ENCODE measurements at places on chromosomes 11 and 22. TPM values are rescaled to one million over a fixed set of nuclear protein-coding genes. Genes with fewer than 3 reads are reported as not detected.

- H3K27me3 ChIP-seq = no peaks in the 10 kb centered on the region
- no peak for DNase-seq
- no peak overlapping the region for H3K4me3 ChIP-seq
- no peaks in the 10 kb centered on the region for H3K36me3 ChIP-seq
- H3K27ac ChIP-seq = no peak overlapping the region
Measured at GRCh38 chr11:26842478-26843282, 120.8 kb upstream of the SLC5A12 start.

DNA sequence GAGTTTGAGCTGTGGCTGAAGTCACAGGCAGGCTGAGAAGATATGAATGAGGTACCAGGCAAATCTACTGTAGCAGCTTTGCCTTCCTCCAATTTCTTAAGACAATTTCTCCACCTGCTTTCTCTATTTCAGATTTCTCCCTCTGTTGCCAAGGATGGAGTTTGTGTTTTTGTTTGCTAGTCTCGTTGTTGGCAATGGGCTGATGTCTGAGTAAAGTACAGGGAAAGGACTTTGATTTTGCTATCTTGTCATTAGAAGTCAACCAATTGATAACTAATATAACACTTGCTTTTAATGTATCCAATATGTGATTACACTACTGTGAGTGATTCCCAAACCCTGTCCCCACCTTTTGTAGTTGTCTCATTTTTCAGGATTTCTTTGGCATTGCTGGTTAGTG is 40.1 kb upstream of the RRAS2 start:
- H3K4me3 ChIP-seq = no peak overlapping the region
- no peaks in the 10 kb centered on the region for H3K27me3 ChIP-seq

- no peak for DNase-seq
- no peak overlapping the region for H3K27ac ChIP-seq
- H3K4me3 ChIP-seq = no peak overlapping the region
- H3K27me3 ChIP-seq = no peaks in the 10 kb centered on the region
Measured at GRCh38 chr11:17333799-17334586, 17.6 kb upstream of the NCR3LG1 start.

DNA sequence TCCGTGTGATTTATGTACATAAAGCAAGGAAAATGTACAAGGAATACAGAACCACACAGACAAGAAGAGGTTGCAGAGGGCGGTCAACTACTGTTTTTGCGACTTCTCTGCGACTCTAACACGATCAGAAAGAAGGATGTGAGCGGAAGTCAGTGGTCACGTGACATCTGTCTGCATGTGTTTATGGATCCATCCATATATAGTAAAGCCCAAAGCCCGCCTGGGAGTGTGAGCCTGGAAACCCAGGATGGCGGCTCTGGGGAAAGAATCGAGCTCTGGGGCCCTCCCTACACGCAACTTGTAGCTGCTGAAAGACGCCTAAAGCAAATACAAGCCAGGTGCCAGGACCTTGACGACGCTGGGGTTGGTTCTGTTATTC is 8.8 kb downstream of the OSBPL5 start:
- H3K27me3 ChIP-seq = no peaks in the 10 kb centered on the region
- no peak overlapping the region for H3K4me3 ChIP-seq
- H3K36me3 ChIP-seq = peaks cover 41% of the 10 kb centered on the region
- H3K4me1 ChIP-seq = peaks cover 62% of the 10 kb centered on the region

DNA sequence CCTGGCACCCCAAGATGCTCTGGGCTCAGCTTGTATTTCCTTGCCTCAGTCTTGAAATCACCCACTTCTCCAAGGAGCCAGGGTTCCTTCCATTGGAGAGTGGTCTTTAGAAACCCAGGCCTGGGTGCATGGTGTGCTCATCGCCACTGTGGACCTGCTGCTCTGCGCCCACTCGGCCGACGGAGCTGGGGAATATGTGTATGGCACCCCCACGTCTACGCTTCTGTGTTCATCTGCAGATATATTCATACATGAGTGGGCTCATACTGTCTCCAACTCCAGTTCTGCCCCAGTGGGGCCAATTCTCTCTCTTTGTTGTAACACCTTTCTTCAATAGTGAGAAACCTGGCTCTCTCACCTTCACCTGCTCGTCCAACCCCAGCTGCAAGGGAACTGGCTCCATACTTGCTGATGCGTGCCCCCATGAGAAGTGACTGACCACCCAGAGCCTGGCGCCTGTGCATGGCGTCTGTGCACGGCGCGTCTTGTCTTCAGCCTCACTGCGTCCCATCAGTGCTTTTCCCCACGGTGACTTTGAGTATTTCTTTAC is 39.8 kb downstream of the KCNQ1 start:
- H3K36me3 ChIP-seq = no peaks in the 10 kb centered on the region
- no peak overlapping the region for H3K27ac ChIP-seq
- no peak for DNase-seq
- peaks cover 2% of the 10 kb centered on the region for H3K27me3 ChIP-seq
- no peak overlapping the region for H3K4me3 ChIP-seq

GRCh38 chr11:121489823-121490222 is 37.1 kb upstream of the SORL1-AS1 start:
- H3K36me3 ChIP-seq = peaks cover 43% of the 10 kb centered on the region
- H3K27me3 ChIP-seq = no peaks in the 10 kb centered on the region
- no peak for DNase-seq
- H3K4me3 ChIP-seq = no peak overlapping the region
- H3K27ac ChIP-seq = no peak overlapping the region

DNA sequence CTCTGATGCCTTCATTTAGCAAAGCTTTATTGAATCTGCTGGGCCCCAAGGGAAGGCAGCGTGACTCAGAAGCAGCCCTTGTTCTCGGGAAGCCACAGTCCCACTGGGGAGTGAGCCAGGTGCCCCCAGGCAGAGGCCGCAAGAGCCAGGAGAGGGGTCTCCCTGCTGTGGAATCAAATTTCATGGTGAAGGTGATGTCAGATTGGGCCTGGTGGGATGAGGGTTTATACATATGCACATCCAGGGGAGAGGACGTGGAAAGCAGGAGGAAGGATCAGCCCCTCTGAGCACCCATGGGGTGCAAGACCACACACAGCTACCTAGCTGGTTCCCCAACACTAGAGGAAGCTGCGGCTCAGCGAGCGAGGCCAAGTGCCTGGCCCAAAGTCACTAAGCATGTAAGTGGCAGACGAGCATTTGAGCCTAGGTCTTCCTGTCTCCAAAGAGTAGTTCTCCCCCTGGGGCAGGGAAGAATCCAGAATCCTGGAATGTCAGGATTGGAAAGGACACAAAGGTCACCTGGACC is 2.0 kb downstream of the SYNGR1 start:
- peaks cover 14% of the 10 kb centered on the region for H3K4me1 ChIP-seq
- H3K27ac ChIP-seq = no peak overlapping the region
- H3K27me3 ChIP-seq = peaks cover 28% of the 10 kb centered on the region
- no peak overlapping the region for H3K4me3 ChIP-seq
- no peaks in the 10 kb centered on the region for H3K36me3 ChIP-seq

DNA sequence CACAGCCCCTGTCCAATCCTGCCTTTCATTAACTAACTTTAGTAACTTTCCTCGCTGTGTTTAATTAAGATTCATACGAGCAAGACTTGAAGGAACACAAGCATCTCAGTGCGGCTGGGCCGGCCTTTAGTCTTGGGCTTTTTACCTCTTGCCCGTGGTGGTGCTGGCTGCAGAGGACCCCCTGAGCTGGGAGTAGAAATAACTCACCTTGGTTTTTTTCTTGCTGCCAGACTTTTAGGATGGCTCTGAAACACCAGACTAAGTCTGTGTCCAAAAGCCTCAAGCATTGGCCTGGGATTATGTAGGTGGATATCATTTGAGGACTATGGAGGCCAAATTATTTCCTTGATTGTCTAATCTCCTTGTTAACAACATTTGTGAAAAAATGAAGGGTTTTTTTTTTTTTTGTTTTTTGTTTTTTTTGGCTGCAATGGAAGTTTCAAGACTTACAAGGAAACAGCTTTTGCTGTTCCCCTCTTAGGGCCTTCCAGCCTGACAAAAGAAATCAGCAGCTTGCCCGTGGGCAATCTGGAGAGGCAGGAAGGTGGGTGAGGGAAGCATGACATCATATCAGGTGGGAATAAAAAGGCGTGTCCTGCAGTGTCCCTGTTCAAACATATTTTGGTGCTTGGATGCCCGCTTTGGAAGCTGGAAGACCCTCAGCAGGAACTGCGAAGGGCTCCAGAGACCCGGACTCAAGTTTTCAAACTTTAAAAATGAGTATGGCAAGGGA is 44.0 kb downstream of the SMIM38 start:
- no peak overlapping the region for H3K4me3 ChIP-seq
- H3K4me1 ChIP-seq = no peaks in the 10 kb centered on the region
- no peaks in the 10 kb centered on the region for H3K36me3 ChIP-seq
- H3K27me3 ChIP-seq = no peaks in the 10 kb centered on the region
- H3K27ac ChIP-seq = no peak overlapping the region
- DNase-seq = no peak

DNA sequence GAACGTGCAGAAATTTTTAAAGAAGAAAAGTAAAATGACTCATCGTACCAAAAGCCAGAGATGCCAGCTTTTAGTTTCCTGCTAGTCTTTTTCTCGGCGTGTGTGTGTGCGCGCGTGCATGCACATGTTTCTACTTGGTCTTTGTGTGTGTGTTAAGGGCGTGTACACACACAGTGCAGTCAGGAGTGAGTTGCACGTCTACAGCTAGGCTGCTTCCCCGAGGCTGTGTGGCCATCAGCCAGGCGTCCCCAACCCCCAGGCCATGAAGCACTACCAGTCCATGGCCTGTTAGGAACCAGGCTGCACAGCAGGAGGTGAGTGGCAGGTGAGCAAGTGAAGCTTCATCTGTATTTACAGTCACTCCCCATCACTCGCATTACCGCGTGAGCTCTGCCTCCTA is 36.4 kb downstream of the KCNQ1 start:
- peaks cover 2% of the 10 kb centered on the region for H3K27me3 ChIP-seq
- no peak overlapping the region for H3K27ac ChIP-seq
- no peak for DNase-seq
- no peaks in the 10 kb centered on the region for H3K36me3 ChIP-seq
- H3K4me1 ChIP-seq = no peaks in the 10 kb centered on the region
- no peak overlapping the region for H3K4me3 ChIP-seq

DNA sequence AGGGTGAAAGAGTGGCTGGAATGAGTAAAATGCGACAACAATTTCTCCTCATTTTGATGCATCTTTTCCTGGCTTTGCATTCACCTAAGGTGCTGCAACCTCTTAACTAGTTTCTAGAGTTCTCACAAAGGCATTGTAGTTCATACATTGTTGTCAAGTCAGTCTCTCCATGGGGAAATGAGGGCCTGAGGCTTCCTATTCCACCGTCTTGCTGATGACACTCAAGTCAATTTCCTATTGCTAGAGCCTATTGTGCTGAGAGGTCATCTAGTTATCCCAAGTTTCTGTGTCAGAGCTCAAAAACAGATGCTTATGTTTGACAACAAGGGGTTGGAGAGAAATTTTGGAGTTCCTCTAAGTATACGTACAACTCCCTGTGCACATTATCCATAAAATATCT is 11.6 kb upstream of the MS4A6A start:
- DNase-seq = no peak
- H3K4me3 ChIP-seq = no peak overlapping the region
- H3K4me1 ChIP-seq = no peaks in the 10 kb centered on the region
- H3K27ac ChIP-seq = no peak overlapping the region
- H3K27me3 ChIP-seq = no peaks in the 10 kb centered on the region

- H3K27me3 ChIP-seq = no peaks in the 10 kb centered on the region
- H3K4me1 ChIP-seq = peaks cover 57% of the 10 kb centered on the region
- peak overlapping the region; percentile 97 for H3K4me3 ChIP-seq
- H3K27ac ChIP-seq = peak overlapping the region; percentile 97
- H3K36me3 ChIP-seq = peaks cover 47% of the 10 kb centered on the region
Measured at GRCh38 chr11:66258473-66258893, 10.0 kb upstream of the RAB1B start.

DNA sequence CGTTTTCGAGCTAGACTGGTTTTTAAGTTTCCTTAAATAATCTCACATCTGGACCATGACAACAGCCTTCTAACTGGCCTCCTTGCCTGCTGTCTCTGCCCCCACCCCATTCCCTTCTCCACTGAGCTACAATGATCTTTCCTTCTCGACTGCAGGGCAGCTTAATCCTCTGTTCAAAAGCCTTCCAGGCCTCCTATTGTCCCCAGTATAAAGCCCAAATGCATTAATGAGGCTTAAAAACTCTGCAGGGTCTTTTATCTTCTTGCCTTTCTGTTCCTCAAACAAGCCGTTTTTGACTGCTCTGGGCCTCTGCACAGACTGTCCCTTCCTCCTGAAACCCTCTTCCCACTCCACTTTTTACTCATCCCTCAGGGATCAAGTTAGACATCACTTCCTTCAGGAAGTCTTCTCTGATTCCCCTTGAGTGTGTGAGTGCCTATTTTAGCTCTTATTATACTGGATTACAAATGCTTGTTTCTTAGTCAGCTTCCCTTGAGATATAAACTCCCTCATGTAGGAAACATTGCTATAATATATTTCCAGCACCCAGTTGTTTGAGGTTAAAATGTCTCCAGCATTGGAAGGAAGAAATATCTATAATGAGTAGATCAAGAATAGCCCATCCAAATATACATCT is 23.6 kb upstream of the PAMR1 start:
- H3K36me3 ChIP-seq = no peaks in the 10 kb centered on the region
- no peak for DNase-seq
- H3K27ac ChIP-seq = no peak overlapping the region
- no peaks in the 10 kb centered on the region for H3K27me3 ChIP-seq
- no peak overlapping the region for H3K4me3 ChIP-seq

Gene CHCHD10
- 20.0 TPM for total RNA-seq

Gene SPON1
- total RNA-seq = 3.6 TPM

Gene SH3BP1
- 21.3 TPM for total RNA-seq

Gene THY1
- 88.8 TPM for total RNA-seq

Gene HMOX1
- total RNA-seq = 32.2 TPM

Gene RCN1
- total RNA-seq = 24.6 TPM

Gene PHLDB1
- 4.0 TPM for total RNA-seq

Gene KCNQ1OT1
- total RNA-seq = 0.42 TPM

Measured in thymus (tissue), 14 donors.